Lower lobe of right lung (tissue), 2 donors: ENCODE measurements at places on chromosomes 3 and 15. TPM values are rescaled to one million over a fixed set of nuclear protein-coding genes. Genes with fewer than 3 reads are reported as not detected.

Gene TRAT1
- total RNA-seq = 1.3 TPM

GRCh38 chr3:193831495-193832455, 238.8 kb downstream of the OPA1 start:
- no peak overlapping the region for H3K4me3 ChIP-seq
- H3K4me1 ChIP-seq = no peaks in the 10 kb centered on the region
- no peaks in the 10 kb centered on the region for H3K36me3 ChIP-seq
- H3K27ac ChIP-seq = no peak overlapping the region
- no peaks in the 10 kb centered on the region for H3K27me3 ChIP-seq
- no peak for DNase-seq

DNA sequence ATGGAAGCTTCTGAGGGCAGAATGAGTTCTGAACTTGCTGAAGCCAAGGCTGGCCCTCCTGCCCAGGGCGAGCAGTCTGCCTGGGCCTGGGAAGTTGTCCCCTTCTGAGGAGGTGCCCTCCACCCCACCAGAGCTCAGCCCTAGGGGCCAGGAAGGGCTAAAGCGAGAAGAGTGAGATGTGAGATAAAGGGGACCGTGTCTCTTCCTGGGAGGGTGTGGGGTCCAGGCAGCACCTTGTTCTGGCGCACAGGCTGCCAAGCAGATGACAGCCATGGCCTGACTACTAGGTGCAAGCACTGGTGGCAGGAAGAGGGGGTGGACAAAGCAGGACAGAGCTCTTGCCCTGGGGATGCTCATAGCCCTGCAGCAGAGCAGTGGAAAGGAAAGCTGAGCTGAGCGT, 3.7 kb downstream of the PAK6 start:
- H3K36me3 ChIP-seq = no peaks in the 10 kb centered on the region
- peaks cover 18% of the 10 kb centered on the region for H3K27me3 ChIP-seq
- no peak overlapping the region for H3K27ac ChIP-seq
- DNase-seq = no peak
- H3K4me1 ChIP-seq = peaks cover 11% of the 10 kb centered on the region

Gene GOLGA8T
- not detected for total RNA-seq

DNA sequence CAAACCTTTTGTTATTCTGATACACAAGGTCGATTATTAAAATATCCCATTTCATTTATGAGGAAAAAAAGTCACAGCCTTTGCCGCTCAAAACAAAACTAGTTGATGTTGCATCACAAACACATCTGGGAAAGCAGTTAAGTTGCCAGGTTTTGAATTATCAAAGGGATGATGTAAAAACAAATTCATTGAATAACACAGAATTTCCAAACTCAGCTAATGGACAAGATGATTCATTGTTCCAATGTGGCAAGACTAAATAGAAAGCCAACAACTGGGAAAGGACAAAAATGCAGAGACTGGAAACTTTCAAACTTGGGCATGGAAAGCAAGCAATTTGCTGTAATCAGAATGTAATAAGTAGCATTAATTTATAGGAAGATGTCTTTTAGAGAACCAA, 610.0 kb upstream of the ZNF385D start:
- H3K27ac ChIP-seq = no peak overlapping the region
- no peaks in the 10 kb centered on the region for H3K27me3 ChIP-seq
- H3K4me3 ChIP-seq = no peak overlapping the region

Gene SOX14
- not detected for total RNA-seq

- H3K36me3 ChIP-seq = no peaks in the 10 kb centered on the region
- H3K4me3 ChIP-seq = no peak overlapping the region
- no peaks in the 10 kb centered on the region for H3K4me1 ChIP-seq
- DNase-seq = no peak
- no peak overlapping the region for H3K27ac ChIP-seq
Observed at GRCh38 chr15:36709653-36710052, 130.2 kb downstream of the CDIN1 start.

Gene EXD1
- total RNA-seq = not detected

DNA sequence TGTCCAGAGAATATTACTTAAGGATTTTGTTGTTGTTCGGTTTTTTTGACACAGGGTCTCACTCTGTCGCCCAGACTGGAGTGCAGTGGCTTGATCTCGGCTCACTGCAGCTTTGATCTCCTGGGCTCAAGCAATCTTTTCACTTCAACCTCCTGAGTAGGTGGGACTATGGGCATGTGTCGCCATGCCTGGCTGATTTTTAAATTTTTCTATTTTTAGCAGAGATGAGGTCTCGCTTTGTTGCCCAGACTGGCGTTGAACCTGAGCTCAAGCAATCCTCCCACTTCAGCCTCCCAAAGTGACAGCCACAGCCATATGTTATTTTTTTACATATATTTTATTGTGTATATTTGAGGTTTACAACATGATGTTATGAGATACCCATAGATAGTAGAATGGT, 86.8 kb upstream of the UMPS start:
- no peaks in the 10 kb centered on the region for H3K4me1 ChIP-seq
- H3K4me3 ChIP-seq = no peak overlapping the region
- H3K27ac ChIP-seq = no peak overlapping the region
- H3K36me3 ChIP-seq = no peaks in the 10 kb centered on the region
- no peaks in the 10 kb centered on the region for H3K27me3 ChIP-seq
- DNase-seq = no peak

DNA sequence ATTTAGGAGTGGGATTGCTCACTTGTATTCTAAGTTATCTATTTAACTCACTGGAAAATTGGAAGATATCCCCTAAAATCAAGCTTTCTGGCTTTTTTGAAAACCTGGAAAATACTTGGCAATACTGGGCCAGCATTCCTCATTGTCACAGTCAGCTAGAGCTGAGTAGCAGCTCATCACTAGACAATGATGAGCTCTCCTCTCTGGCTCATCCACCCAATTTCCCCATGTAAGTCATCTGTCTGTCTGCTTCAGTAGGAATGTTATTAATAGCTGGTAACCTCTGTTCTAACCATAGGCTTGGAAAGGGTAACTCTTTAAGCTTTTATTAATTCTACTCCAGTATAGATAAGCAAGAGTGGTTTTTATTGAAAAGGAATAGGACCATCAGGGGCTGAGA, 39.7 kb upstream of the PIK3R4 start:
- H3K4me3 ChIP-seq = no peak overlapping the region
- H3K27me3 ChIP-seq = no peaks in the 10 kb centered on the region
- no peaks in the 10 kb centered on the region for H3K36me3 ChIP-seq
- no peak overlapping the region for H3K27ac ChIP-seq

DNA sequence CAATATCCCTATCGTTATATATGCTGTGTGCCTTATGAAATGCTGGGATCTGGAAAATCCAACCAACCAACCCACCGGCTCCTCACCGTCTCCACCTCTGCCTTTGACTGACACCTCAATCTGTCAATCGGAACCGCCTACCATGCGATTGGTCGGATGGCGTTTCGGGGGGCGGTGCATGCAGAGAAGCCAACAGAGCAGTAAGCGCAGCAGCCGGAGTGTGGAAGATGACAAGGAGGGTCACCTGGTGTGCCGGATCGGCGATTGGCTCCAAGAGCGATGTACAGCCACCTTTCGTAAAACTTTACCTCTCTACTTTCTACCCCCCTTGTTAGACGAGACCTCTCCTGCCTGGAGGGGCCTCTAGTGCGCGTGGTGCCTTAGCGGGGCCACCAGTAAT, 6.3 kb downstream of the CLK3 start:
- no peak overlapping the region for H3K27ac ChIP-seq
- H3K36me3 ChIP-seq = peaks cover 83% of the 10 kb centered on the region
- no peak overlapping the region for H3K4me3 ChIP-seq
- H3K27me3 ChIP-seq = no peaks in the 10 kb centered on the region
- peaks cover 50% of the 10 kb centered on the region for H3K4me1 ChIP-seq

DNA sequence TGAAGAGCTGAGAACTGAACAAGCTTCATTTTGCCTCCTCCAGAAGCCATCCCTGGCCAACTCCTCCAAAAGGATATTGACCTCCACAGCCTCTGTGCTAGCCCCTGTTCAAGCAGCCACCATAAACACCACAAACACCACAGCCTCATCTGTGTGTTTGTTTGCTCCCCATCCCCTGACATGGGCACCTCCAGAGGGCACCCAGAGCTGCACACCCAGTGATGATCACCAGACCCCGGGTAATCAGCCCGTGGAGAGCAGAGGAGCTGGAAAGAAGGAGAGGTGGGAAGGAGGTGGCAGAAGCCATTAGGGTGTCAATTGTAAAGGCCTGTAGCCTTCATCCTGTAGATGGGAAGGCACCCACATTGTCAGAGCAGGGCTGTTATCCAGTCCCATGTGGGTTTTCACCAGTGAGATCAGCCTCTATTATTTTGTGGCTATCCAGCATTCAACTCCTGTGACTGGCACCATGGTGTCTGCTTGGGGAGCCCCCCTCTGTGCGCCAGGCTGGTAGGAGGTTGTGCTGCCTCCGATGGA, 6.8 kb upstream of the WNT7A start:
- no peak overlapping the region for H3K27ac ChIP-seq
- no peak for DNase-seq
- H3K4me3 ChIP-seq = no peak overlapping the region
- H3K4me1 ChIP-seq = peaks cover 15% of the 10 kb centered on the region

Gene TM6SF1
- 31.2 TPM for total RNA-seq

Gene C3orf70
- total RNA-seq = 3.2 TPM

Gene HIGD2B
- total RNA-seq = not detected

GRCh38 chr3:118577055-118577777, 457.4 kb downstream of the IGSF11 start:
- H3K4me3 ChIP-seq = no peak overlapping the region
- no peaks in the 10 kb centered on the region for H3K27me3 ChIP-seq
- H3K4me1 ChIP-seq = no peaks in the 10 kb centered on the region

Gene SNX22
- 17.4 TPM for total RNA-seq

DNA sequence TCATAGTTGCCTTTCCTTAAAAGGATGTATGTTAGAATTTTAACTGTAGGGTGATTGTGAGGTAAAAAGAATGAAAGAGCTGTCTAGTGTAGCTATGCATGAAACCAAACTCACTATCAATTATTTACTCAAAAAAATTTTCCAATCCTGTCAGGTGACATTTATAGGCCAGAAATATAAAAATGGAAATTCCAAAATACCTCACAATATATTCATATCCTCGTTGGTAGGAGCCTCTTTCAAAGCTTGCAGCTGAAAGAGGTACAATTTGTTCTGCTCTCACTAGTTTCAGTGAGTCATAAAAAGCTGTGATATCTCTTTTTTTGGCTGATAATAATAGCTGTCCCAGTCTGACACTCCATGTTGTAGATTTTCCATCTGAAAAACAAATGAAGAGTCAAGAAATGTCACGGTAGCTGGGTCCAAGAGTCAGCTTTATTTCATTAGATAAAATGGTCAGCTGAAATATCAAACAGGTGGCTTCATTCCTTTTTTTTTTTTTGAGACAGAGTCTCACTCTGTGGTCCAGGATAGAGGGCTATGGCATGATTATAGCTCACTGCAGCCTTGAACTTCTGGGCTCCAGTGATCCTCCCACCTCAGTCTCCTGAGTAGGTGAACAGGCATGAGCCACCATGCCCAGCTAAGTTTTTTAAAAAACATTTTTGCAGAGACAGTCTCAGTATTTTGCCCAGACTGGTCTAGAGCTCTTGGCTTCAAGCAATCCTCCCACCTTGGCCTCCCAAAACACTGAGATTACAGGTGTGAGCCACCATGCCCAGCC, 50.8 kb upstream of the XRN1 start:
- no peaks in the 10 kb centered on the region for H3K27me3 ChIP-seq
- H3K4me3 ChIP-seq = no peak overlapping the region
- H3K36me3 ChIP-seq = peaks cover 60% of the 10 kb centered on the region
- H3K4me1 ChIP-seq = no peaks in the 10 kb centered on the region
- H3K27ac ChIP-seq = no peak overlapping the region

- no peak overlapping the region for H3K27ac ChIP-seq
- no peaks in the 10 kb centered on the region for H3K36me3 ChIP-seq
Observed at GRCh38 chr3:159982442-159982974, 6.1 kb upstream of the IL12A start.

Gene CBLB
- total RNA-seq = 29.7 TPM

DNA sequence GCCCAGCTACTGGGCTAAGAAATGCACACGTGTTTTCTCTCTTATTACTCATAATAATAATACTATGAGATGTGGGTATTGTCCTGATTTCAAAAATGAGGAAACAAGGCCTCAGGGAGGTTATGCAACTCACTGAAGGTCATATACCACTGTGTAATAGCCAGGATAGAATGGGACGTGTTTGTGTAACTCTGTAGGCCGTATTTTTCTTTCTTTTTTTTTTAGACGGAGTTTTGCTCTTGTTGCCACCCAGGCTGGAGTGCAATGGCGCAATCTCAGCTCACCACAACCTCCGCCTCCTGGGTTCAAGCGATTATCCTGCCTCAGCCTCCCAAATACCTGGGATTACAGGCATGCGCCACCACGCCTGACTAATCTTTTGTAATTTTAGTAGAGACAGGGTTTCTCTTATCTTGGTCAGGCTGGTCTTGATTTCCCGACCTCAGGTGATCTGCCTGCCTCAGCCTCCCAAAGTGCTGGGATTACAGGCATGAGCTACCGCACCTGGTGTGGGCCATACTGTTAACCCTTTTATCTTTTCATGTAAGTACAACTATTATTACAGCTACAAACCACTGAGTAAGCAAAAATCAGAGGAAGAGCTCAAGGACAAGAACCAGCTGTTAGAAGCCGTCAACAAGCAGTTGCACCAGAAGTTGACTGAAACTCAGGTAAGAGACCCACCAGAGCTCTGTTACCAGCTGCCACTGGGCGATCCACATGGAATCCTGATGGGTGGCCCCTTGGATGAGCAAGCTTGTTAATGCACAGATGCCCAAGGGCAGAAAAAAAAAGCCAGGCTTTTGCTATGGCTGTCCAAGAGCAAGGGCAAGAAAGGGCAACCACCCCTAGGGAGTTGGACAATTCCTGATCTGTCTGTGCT, 6.7 kb downstream of the KNSTRN start:
- peak overlapping the region; percentile 1 for H3K27ac ChIP-seq
- H3K27me3 ChIP-seq = no peaks in the 10 kb centered on the region
- no peak overlapping the region for H3K4me3 ChIP-seq
- H3K4me1 ChIP-seq = peaks cover 3% of the 10 kb centered on the region
- H3K36me3 ChIP-seq = peaks cover 56% of the 10 kb centered on the region

DNA sequence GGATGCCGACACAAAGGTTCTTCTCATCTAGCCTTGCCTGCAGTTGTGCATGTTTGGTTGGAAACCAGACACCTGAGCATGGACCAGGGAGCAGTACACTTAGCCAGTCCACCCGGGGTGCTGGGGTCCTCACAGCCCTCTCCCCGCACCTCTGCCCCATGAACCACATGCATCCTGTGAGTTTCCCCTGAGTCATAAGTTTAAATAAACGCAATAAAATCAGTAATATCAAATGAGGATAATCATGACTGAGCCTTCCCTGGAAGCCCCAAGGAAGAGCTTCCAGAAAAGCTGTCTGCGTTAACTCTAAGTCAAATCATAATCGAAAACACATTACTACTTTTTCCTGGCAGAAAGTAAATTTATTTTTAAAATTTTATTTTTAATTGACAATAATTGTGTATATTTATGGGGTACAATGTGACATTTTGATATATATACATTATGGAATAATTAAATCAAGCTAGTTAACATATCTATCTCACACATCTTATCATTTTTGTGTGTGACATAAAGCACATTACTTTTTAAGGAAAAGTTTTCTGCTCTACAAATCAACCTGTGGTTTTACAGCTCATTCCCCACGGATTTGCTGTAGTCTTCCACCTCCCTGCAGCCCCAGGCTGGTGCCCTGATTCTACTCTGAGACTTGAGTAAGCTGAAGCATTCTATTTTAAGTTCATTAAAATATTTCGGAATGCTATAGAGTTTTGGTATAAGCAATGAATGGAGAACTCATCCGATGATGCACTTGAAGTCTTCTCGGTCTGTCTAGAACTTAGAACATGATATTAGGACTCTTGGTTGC, 166.0 kb upstream of the EIF1B start:
- no peak overlapping the region for H3K27ac ChIP-seq

Gene TRPM7
- 47.3 TPM for total RNA-seq
